Stimulated activated CD4-positive, alpha-beta T cell treated with anti-CD3 and anti-CD28 coated beads, TNF-alpha, amount 100 ng/mL, for 24 hours (primary cell): ENCODE measurements at places on chromosomes 5 and 9.
A peak's percentile ranks its signal among the peaks of the same experiment; 100 is the strongest.

DNA sequence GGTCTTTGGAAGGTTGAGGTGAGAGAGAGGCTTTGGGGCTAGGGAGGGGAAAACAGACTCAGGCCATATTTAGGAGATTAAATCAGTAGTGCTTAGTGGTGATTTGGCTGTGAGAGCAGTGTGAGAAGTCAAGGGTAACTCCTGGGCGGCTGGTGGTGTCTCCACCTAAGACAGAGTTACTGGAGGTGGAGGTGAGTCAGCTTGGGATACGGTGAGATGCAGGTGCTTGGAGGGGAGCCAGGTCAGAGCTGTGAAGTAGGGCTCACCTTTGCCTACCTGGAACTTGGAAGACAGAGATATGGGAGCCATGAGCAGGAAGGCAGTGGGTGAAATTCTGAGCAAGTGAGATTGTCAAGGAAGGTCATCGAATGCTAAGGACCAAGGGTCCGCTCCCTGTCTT is 24.5 kb downstream of the RGS3 start:
- DNase-seq: no peak

- no peak for DNase-seq
Observed at GRCh38 chr5:155056644-155057269, 43.2 kb downstream of the KIF4B start.

DNA sequence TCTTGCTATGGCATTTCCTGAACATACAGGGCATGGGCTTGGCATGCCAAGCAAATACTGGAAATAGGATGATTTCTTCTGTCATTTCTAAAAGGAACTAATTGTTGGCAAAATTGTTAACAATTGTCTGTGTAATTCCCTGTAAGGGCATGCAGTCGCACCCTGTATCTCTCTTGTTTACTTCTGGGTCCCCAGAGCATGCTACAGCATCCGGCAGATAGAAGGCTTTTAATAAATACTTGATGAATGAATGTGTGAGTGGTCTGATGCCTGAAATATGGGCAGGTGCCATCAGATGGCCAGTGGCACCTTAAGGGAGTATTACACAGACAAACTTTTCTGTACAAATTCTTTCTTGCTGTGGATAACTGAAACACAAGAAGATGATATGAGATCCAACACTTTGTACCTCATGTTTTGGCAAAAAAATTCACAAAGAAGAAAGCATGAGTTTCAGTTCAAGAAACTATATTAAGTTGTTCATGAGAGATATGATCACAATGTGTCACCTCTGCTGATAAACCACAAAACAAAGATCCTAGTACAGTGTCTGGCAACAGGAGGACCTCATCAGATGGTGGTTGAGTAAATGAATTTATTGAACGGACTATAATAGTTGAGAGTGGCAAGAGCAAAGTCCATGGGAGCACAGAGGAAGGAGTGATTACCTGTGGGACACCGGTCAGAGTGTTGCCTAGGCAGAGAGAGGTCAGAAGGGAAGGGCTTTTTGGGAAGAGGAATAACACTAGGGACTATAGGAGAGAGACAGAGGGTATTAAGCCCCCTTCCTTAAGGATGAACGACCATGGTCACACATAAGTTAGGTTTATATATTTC is 194.2 kb downstream of the ATP10B start:
- DNase-seq: no peak

- no peak for DNase-seq
Observed at GRCh38 chr5:171688696-171689495, 96.7 kb upstream of the SMIM23 start.

- DNase-seq: peak; percentile 38
Observed at GRCh38 chr9:74496819-74497747, at the start of gene RORB. TSS of gene RORB (plus strand) at chr9:74497335. CDS start at chr9:74497977, 642 bp downstream.

DNA sequence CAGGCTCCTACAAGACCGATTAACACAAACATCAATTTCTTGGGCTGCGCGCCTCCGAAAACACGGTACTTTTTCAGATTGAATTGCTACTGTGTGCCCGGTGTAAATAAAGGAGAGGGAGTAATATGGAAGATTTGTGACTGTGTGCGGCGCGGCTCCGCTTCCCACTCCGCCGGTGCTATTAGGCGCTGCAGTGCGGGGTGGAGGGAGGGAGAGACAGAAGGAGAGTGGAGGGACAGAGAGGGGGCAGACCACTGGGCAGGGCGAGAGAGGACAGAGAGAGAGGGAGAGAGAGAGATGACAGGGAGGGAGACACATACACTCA is 24.7 kb upstream of the RNU6ATAC start:
- DNase-seq: no peak

DNA sequence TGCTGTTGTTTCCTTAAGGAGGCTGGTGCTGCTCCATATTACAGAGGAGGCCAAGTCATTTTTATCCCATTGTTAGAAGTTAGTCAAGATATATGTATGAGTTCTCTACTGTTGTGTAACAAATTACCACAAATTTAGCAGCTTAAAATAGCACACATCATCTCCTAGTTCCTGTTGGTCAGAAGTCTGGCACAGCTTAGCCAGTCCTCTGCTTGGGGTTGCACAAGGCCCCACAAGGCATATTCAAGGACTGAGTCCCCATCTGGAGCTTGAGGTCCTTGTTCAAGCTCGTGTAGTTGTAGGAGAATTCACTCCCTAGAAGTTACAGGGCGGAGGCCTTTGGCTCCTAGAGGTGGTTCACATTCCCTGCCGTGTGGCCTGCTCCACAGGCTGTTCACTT is 14.7 kb downstream of the MTAP start:
- no peak for DNase-seq

DNA sequence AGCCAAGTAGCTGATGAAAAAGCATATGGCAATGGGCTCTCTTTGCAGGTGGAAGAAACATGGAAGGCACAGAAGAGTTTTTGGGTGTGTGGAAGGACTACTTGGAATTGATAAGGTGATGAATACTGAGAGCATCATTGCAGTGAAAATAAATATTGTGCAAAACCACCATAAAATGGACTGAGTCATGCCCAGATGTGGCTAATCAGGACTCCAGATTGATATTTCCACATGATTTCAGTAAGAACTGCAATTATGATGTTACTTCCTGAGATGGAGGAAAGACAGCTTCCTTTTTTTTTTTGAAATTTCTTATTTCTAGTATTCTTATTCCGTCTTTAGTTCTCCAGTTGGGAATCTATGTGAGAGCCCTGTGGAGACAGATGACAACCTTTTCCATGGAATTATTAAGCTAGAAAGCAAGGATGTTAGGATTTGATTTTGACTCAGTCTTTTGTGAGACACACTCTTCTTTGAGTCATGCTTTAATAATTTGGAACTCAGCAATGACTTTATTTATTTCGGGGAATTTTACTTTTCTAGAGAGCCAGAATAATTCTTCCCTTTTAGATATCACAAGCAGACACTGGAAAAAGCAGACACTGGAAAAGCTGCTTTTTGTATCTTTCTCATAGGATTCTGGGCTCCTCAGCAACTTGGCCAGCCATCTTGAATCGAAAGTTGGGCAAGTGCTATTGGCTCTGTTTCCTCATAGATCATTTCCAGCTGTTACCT is 94.2 kb upstream of the VCAN start:
- no peak for DNase-seq
